ENCODE measurements at places on chromosomes 2 and 18.

- H3K4me1 ChIP-seq, result no peaks in the 10 kb centered on the region
- H3K36me3 ChIP-seq, result no peaks in the 10 kb centered on the region
- H3K27ac ChIP-seq, result no peak overlapping the region
- no peak for DNase-seq
Observed at GRCh38 chr18:78525366-78526111, 454.1 kb upstream of the SALL3 start.

DNA sequence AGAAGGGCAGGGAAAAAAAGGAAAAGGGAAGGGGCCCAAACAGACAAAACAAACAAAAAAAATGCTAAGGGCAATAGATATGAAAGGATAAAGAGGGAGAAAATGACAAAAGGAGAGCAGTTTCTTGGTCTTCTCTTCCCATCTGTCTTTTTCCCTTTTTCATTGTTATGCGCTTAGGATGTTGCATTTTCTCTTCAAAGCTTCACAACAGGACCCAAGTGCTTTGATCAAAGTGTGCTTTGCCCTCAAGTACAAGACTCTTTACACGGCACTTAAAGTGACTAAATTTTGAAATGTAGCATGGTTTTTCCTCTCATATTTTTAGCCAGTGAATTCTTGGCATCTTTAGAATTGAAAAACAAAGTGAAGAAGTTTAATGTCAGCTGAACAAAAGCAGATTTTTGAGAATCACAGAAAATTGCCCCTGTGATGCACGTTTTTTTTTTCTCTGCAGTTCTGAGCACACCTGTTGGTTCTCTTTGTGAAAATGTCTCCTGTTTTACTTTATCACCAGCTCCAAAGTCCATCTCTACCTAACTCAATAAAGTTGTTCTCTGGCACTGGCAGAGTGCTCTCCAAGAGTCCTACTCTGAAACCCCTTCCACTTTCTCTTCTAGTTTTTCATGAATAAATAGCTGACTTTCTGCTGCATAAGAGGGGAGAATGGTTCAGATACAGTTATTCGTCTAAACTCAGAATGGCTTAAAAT is 126.6 kb downstream of the KCNH7 start:
- H3K4me3 ChIP-seq, result peak overlapping the region; percentile 17
- peaks cover 21% of the 10 kb centered on the region for H3K4me1 ChIP-seq
- no peaks in the 10 kb centered on the region for H3K27me3 ChIP-seq
- no peaks in the 10 kb centered on the region for H3K36me3 ChIP-seq
- H3K27ac ChIP-seq, result peak overlapping the region; percentile 57

- no peaks in the 10 kb centered on the region for H3K27me3 ChIP-seq
- H3K4me1 ChIP-seq, result no peaks in the 10 kb centered on the region
- no peak overlapping the region for H3K4me3 ChIP-seq
- H3K27ac ChIP-seq, result no peak overlapping the region
Observed at GRCh38 chr2:155633060-155633839, 699.3 kb downstream of the NR4A2 start.

DNA sequence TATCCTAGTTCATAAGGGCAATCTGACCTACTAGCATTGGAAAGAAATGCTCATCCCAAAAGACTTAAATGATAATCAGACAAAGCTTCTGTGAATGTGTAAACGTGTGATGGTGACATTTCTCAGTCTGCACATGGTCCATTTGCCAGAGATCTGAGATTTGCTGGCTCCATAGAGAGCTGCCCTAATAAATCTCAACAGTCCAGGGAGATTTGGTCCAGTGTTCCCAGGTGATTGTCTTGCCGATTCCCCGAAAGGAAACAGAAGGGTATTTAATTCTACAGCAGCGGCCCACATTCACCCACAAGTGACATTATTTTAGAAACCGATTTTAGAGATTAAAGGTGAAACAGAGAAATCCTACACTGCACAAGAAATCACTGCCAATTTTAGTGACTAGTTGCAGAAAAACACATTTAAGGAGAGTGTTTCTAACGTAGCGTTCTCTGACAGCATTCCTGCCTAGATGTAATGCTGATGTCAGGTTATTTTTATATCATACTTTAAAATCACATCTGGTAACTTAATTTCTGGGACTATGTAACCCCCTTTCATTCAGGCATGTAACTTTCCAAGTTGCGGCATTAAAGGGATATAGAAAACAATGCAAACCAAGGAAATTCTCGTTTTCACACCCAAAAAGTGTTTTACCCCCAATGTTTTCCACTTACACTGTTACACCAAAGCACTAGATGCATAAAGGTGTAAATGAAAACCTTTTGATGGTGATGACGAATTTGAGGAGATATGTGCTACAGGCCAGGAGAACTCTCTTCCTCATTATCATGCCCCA is 231.9 kb upstream of the FN1 start:
- H3K4me1 ChIP-seq, result no peaks in the 10 kb centered on the region
- H3K36me3 ChIP-seq, result no peaks in the 10 kb centered on the region
- H3K4me3 ChIP-seq, result no peak overlapping the region
- no peak overlapping the region for H3K27ac ChIP-seq
- H3K27me3 ChIP-seq, result no peaks in the 10 kb centered on the region

DNA sequence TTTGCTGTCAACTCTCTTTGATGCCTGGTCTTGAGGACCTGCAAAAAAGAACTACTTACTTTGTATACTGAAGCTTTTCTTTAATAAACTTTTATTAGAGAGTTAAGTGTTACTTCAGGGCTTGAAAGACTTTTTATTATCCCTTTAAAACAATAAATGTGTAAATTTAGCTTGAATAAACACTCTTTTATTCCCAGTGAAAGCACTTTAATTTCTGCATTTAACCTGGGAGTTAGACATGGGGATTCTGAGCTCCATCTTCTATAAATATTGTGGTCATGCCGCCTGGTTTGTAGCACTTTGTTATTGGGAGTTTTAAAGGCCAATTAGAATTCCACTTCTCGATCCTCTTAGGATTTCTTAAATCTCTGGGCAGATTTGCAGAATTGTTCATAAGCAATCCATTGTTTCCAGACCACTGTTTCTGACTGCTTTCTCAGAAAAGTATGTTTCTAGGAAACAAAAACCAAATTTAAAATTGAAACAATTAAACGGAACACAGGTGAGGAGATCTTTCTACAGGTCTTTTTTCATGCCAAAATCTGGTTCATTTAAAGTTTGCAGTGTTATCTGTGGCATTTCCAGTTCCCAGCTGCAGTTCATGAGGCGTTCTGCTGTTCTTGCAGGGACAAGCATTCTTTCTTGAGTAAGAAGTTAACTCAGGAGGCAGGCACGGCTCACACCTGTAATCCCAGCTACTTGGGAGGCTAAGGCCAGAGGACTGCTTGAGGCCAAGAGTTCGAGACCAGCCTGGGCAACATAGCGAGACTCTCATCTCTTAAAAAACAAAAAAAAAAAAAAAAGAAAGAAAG is 18.1 kb upstream of the E2F6 start:
- peaks cover 5% of the 10 kb centered on the region for H3K4me1 ChIP-seq
- H3K27me3 ChIP-seq, result peaks cover 52% of the 10 kb centered on the region
- no peak overlapping the region for H3K27ac ChIP-seq
- no peak for DNase-seq
- H3K36me3 ChIP-seq, result no peaks in the 10 kb centered on the region

- H3K27ac ChIP-seq, result no peak overlapping the region
- DNase-seq, result no peak
- no peaks in the 10 kb centered on the region for H3K36me3 ChIP-seq
- no peak overlapping the region for H3K4me3 ChIP-seq
- peaks cover 15% of the 10 kb centered on the region for H3K27me3 ChIP-seq
- H3K4me1 ChIP-seq, result no peaks in the 10 kb centered on the region
Observed at GRCh38 chr2:237500681-237501424, 13.8 kb downstream of the MLPH start.

DNA sequence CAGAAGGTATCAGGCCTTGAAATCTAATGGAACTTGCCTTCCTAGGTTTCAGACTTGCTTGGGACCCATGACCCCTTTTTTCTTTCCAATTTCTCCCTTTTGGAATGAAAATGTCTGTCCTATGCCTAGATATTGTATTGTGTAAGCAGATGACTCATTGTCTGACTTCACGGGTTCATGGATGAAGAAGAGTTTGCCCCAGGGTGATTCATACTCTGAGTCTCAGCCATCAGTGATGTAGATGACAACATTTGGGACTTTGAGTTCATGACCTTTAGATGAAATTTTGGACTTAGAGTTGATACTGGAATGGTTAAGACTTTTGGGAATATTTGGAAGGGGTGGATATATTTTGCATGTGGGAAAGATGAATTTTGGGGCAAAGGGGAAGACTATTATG is 11.2 kb upstream of the SCYGR5 start:
- H3K27ac ChIP-seq, result no peak overlapping the region
- H3K27me3 ChIP-seq, result no peaks in the 10 kb centered on the region
- no peaks in the 10 kb centered on the region for H3K4me1 ChIP-seq
- no peak overlapping the region for H3K4me3 ChIP-seq

DNA sequence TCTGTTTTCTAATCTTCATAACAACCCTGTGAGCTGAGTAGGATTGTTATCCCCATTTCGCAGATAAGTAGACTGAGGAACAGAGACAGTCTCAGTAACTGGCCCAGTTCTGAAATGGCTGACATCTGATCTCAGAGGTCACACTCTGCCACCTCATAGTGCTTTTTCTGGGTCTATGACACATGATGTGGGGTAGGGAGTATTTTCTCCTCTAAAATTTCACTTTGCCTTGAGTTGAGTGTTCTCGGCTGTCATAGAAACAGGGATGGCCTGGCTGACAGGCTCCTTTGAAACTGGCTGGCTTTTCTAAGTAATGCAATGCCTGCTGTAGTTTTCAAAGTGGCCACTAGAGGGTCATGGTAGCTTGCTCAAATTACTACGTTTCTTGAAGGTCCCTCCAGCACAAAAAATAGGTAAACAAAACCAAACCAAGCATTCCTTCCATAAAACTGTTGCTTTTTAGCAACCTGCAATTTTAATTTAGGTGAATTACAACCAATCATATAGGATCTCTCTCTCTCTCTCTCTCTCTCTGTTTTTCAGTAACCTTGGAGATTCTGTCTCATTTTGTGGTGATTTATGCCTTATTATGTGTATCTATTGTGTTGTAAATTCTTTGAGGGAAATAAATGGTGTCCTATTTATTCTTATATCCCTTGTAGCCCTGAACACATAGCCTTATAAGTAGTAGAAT is 84.2 kb upstream of the TTN start:
- no peak overlapping the region for H3K4me3 ChIP-seq
- DNase-seq, result peak; percentile 44
- H3K27me3 ChIP-seq, result no peaks in the 10 kb centered on the region
- no peak overlapping the region for H3K27ac ChIP-seq

DNA sequence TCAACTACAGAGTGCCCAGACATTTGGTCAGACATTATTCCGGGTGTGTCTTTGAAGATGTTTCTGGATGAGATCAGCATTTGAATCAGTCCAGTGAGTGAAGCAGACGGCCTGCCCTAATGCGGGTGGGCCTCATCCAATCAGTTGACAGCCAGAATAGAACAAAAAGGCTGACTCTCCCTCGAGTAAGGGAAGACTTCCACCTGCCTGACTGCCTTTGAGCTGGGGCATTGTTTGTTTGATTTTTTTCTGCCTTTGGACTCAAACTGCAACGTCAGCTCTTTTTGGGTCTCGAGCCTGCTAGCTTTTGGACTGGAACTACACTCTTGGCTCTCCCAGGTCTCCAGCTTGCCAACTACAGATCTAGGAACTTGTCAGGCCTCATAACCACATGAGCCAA is 111.7 kb upstream of the AGAP1 start:
- no peaks in the 10 kb centered on the region for H3K4me1 ChIP-seq
- H3K27me3 ChIP-seq, result peaks cover 4% of the 10 kb centered on the region
- H3K4me3 ChIP-seq, result no peak overlapping the region

DNA sequence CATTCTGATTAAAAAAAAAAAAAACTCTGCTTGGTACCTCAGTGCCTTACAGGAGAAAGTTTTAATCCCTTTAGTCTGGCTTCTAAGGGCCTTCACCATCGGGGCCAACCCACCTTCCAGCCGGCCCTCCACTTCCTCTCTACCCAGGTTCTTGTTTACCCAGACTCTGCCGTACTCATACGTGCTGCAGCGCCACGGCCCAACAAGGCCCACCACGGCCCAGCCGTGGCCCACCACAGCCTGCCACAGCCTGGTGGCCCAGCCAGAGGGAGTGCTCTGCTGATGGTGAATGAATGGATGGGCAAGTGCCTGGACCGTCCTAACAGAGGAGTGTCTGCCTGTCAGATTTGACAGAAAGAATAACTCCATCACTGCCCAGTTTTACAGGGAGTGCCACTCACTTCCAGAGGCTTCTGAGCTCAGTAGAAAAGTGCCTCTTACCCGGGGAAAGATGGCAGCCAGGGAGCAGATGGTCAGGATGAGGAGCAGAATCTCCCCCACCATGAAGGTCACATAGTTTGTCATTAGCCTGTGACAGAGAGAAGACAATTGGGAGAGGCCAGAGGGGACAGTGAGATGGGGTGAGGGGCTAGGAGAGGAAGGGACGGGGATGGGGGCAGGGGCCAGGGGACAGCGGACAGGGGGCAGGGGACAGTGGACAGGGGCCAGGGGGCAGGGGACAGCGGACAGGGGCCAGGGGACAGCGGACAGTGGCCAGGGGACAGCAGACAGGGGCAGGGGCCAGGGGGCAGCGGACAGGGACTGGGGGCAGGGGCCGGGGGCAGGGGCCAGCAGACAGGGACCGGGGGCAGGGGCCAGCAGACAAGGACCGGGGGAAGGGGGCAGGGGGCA is 38.2 kb downstream of the CENPO start:
- no peak overlapping the region for H3K4me3 ChIP-seq
- H3K36me3 ChIP-seq, result peaks cover 23% of the 10 kb centered on the region
- DNase-seq, result no peak

DNA sequence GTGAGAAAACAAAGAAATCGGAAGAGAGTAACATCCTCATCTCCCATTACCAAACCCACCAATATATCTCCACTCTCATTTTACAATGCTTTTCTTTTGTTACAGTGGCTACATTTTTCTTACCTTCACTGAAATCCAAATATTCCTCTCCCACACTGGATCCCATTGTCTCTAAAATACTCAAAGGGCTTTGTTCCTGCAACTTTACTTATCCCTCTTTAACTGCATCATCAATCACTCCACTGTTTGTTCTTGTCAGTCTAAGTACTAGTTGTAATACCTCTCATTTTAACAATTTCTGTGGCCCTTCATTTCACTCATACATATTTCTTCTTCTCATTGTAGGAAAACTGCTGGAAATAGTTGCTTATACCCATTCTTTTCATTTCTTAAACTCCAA is 464.2 kb upstream of the PIK3C3 start:
- no peak overlapping the region for H3K4me3 ChIP-seq
- no peaks in the 10 kb centered on the region for H3K27me3 ChIP-seq

- H3K27ac ChIP-seq, result no peak overlapping the region
- no peak for DNase-seq
- peaks cover 22% of the 10 kb centered on the region for H3K4me1 ChIP-seq
- H3K36me3 ChIP-seq, result no peaks in the 10 kb centered on the region
- H3K4me3 ChIP-seq, result no peak overlapping the region
Observed at GRCh38 chr2:9141091-9141667, 65.4 kb upstream of the ASAP2 start.

Measured in large intestine (tissue), 12 donors.